ENCODE measurements at places on chromosomes 7 and 10.

DNA sequence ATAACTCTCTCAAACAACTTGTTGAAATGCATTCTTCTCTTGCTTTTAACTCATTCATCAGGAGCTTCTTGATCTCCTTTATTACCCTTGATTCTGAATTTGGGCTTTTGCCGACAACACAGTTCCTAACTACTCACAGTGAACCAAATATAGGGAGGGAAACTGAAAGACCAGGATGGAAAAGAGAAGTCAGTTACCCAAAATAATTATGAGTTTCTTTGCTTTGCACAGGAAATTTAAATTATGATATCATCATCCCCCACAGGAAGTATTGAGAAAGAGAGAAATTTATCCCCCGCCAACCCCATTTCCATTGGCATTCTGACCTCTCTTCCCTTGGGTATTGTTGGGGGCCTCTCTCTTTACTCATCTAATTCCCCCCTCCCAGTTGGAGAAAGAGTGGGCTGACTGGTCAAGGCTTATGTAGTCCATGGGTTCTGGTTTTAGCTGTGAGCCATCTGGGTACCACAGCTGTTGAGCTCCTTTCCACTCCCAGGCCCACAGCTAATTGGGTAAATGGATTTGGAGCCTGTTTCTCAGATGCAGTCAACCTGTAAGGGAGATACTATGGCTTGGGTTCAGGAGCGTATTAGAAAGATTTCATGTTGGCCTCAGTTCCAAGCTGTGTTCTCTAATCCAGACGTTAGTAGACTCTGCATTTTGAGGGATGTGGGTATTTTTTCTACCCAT is 109.0 kb downstream of the FZD1 start:
- no peak for DNase-seq

DNA sequence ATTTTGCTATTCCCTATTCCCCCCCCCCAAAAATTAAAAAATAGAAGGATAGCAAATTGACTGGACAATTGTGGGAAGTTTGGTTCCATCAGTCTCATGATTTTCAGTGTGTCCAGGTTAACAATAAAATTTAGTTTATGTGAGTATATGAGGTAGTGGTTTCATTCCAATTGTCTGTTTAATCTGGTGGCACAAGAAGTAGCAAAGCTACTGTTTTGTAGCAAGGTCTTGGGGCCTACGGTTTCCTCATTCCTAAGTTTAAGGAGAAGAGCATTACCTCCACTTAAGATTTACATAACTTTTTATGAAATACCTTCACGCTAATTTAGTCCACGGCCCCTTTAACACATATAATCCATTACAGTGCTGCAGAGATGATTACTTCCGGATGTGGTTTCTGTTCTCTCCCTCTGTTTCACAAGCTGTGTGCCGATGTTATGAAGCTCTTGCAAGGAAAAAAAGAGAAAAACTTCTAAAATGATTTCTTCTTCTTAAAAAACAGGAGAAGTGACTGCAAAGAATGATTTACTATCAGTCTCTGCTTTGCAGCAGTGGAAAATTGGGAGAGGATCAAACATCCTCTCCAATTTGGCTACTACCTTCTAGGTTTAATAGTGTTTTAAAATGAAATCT is 32.7 kb upstream of the NPVF start:
- peak; percentile 67 for DNase-seq

- no peak for DNase-seq
Observed at GRCh38 chr7:48786951-48787350, 137.4 kb upstream of the CDC14C start.

DNA sequence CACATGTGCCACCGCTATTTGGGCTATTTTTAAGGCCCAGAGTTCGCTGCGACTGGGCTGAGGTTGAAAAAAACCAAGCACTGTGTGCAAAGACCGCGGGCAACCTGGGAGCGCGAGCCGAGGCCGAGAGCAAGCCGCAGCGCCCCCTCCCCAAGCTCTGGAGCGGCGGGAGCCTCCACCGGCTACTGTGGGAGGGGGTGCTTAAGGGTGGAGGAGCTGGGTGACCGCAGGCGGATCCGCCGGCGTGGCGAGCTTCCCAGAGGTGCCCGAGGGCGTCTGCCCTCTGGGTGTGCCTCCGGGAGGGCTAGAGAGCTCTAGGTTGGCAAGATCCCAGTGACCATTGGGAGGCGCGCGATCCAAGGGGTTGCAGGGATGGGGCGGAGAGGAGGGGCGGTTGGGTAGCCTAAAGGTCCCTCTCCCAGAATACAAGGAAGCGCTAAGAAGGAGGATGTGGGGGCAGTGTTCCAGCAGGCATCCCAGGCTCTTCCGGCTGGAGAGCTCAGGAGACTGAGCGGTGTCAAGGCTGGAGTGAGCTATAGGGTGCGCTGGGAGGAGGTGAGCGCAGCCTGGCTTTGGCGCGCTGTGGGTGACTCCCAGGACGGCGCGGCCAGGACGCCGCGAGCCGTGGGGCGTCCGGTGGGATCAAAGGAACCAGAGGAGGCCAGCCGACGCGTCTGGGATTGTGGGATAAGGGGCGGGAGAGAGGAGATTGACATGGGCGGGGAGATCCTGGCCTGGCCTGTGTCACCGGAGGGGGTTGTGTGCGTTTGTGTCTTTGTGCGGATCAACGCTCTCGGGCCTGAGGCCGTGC is 8.0 kb downstream of the DLX5 start:
- no peak for DNase-seq

GRCh38 chr7:140494867-140495266 is 15.6 kb upstream of the MKRN1 start:
- DNase-seq = no peak

DNA sequence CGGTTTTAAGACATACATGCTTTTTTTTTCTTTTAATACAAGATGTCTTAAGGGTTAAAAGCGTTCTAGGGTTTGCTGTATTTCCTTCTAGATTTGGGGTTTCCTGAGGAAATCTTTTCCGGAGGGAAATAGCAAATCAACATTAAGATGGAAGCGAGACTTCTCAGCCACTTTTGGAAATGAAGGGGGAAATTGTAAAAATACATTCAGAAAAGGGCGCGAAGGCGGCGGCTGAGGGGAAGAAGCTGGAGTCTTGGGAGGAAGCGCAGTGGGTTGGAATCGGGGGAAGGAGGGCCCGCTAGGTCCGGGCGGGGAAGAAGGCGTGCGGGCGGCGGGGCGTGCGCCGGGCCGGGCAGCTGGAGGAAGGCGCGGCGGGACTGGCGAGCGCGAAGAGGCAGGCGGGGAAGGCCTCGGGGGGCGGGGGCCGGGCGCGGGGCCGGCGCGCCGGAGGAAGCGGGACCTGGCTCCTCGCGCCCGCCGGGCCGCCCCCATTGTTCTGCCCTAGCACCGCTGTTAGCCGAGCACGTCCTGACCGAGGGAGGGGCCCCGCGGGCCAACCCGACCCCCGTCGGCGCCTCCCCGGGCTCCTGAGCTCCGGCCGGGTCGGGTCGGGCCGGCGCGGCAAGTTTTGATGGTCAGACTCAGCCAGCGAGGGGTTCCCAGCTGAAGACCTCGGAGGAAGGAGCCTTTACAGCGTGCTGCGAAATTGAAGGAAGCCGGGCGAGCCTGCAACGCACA is 1.5 kb upstream of the SKIDA1 start:
- DNase-seq = peak; percentile 62

DNA sequence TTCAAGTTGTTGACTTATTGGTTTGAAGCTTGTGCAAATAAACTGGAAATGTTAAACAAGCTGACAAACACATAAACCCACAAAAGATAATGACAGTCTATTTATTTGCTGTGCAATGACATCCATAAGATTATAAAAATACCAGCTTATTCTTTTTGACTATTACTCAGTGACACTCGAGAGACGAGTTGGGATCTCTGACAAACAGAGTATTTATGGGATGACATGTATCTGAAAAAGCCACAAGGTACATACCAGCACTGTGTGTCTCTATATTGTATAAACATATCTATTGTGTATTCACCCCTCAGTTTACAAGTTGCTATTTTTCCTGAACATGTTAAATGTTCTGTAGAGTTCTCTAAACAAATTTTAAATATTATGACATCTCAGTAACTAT is 88.9 kb downstream of the CHRM2 start:
- DNase-seq = no peak

DNA sequence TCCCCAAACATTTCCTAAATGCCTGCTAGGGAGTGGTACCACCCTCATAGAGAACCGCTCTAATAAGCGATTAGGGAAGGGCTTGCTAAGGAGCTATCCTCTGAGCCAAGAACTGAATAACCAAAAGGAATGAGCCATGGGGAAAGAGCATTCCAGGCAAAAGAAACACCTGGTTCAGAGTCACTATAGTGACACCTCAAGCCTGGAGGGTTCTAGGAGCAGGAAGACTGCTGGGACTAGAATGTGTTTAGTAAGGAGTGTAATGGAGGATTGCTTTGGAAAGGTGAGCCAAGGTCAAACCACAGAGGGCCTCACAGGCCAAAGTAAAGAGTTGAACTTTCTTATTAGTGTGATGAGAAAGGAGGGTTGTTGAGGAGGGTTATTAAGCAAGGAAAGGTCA is 38.7 kb upstream of the NRBF2 start:
- DNase-seq = no peak

- DNase-seq = no peak
Observed at GRCh38 chr7:86972072-86972471, 87.4 kb downstream of the ELAPOR2 start.

GRCh38 chr7:84629640-84630318 is 435.2 kb upstream of the SEMA3A start:
- no peak for DNase-seq

DNA sequence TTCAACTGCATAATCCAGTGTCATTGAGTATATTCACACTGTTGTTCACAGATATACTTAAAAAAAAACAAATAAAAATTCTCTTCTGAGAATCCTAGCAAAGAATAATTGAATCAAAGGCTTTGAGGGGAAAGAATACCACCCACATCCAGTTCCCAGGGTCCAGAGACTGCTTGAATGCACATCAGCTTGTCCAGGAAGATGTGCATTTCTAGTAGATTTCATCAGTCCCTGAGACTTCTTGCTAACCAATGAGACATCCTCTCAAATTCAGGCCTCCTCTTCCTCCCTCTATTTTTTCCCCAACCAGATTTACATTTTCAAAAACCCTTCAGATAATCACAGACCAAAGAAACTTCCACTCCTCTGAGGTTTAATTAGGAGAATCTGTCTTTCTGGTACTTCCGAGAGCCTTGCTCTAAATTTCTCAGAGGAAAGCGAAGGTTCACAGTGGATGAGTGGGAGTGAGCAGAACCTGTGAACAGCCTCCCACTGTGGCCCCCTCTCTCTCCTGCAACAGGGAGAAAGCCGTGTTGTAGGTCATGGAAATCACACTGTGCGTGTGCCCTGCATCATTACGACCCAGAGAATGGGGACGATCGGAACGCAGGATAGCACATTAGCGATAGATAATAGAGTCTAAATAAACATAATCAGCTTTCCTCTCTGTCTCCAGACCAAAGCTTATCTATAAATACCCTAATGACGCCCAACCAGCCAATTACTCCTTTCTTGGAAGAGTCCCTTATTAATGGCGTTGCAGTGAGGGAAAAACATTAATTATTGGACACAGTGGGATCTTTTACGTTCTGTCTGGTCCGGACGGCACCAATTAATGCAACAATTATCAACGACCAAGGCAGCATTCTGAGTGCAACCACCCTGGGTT is 212.5 kb downstream of the EMX2 start:
- no peak for DNase-seq

DNA sequence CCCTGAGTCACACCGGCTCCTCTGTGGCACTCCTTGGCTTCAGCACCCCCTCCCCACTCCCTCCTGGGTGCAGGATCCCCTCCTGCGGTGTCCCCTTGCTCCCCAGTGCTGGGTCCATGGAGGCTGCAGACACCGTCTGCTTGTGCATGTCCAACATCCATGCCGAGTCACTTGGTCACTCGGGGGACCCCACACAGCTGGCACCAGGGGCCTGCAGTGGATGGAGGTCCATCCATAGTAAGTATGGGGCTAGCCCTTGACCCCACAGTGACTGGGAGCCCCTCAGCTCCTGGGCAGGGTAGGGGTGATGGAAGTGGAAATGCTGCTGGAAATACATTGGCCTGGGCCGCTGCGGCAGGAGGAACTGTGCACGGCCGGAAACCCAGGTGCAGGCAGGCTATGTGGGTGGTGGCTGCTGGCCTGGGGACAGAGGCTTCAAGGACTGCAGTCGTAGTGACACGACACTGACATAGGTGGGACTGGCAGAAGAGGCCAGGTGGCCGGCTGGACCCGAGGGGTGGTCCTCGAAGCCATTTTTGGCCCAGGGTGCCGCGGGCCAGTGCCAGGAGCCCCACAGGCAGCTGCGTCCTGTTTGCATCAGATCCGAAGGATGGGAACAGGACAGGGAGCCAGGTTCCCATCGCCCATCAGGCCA is 58.9 kb downstream of the GLRX3 start:
- no peak for DNase-seq

- no peak for DNase-seq
Observed at GRCh38 chr10:42877496-42878030, 95.0 kb downstream of the BMS1 start.

GRCh38 chr7:121032645-121033460 is 44.3 kb downstream of the CPED1 start:
- no peak for DNase-seq

DNA sequence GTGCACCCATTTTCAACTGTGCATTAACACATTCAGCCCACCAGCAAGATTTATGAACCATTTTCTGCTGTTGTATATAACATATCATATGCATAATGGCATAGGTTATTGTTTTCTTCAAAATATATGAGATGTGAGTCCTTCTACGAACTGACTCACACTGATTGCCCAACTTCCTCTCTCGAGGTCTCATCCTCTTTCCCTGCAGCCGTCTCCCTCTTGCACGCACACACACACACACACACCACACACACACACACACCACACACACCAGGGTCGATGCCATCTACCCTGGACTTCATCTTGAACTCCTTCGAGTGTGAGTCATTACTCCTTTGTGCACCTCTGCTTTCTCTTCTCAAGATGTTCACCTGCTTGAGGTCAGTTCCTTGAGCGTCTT is 36.7 kb downstream of the EGFR start:
- DNase-seq = no peak

DNA sequence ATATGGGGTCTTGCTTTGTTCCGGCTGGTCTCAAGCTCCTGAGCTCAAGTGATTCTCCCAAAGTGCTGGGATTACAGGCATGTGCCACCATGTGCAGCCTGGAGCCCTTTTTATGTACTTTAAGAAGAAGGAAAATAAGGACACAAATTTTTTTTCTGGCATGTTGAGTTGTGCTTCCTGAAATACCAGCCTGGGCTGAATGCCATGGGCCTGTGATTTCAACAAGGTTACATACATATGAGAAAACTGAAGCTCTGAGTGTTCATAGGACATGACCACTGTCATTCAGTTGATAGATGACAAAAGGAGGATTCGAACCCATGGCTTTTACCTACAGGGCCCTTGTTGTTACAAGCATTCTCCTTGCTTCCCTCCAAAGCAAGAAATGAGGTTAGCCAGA is 36.1 kb downstream of the ST8SIA6 start:
- no peak for DNase-seq

DNA sequence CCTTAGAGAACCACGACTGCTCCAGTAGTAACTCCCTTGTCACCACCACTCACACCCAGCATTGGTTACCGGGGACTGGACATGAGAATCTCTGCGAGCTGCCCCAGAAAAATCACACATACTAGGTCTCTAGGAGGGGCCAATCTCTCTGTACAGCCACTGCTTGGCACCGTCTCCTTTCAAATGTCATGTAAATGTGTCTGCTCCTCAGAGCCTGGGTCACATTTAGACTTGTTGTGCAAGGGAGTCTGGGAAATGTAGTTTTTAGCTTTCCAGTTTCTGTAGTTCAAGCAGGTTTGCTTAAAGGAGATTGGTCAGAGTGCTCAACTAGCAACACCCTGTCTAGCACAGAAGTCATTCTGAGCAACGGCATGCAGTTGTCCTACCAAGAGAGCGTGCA is 60.0 kb downstream of the CHN2 start:
- no peak for DNase-seq

Measured in natural killer cell (primary cell).